ENCODE measurements at places on chromosomes 6 and 20. TPM values are rescaled to one million over a fixed set of nuclear protein-coding genes. Genes with fewer than 3 reads are reported as not detected.

SYCP2L gene
- total RNA-seq, result 1.1 TPM

CHMP4B gene
- 79.2 TPM for total RNA-seq

PI16 gene
- 51.4 TPM for total RNA-seq

ENPP3 gene
- 0.48 TPM for total RNA-seq

MLN gene
- total RNA-seq, result not detected

- no peak for DNase-seq
Observed at GRCh38 chr20:20286061-20286460, 81.8 kb upstream of the INSM1 start.

DNA sequence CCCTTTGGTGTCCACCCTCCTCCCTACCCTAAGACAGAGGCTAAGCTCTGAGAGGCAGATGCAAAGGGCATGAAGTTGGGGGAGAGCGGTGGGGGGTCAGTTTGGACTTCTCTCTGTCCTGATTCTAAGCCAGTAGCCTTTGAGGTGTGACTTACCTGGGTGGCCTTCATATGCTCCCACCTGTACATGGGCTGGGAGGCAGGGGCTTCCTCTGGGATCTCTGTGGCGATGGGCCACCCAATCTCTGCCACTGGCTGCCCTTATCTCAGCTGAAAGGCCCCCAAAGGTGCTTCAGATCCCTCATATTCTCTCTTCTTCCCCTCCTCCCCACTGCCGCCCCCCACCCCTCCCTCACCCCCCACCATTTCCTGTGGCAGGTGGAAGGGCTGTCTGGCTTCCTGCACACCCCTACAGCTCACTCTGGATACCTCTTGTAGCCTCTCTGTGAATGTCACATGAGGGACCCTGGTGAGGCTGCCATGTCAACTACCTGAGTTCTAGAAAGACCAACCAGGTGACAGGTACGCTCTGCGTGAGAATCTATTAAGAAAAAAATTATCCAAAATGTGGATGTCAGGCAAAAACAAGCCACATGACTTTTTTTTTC lies 34.0 kb downstream of the PNLDC1 start:
- DNase-seq, result no peak

GRCh38 chr20:62047666-62048345 lies 17.9 kb downstream of the TAF4 start:
- peak; percentile 70 for DNase-seq

DNA sequence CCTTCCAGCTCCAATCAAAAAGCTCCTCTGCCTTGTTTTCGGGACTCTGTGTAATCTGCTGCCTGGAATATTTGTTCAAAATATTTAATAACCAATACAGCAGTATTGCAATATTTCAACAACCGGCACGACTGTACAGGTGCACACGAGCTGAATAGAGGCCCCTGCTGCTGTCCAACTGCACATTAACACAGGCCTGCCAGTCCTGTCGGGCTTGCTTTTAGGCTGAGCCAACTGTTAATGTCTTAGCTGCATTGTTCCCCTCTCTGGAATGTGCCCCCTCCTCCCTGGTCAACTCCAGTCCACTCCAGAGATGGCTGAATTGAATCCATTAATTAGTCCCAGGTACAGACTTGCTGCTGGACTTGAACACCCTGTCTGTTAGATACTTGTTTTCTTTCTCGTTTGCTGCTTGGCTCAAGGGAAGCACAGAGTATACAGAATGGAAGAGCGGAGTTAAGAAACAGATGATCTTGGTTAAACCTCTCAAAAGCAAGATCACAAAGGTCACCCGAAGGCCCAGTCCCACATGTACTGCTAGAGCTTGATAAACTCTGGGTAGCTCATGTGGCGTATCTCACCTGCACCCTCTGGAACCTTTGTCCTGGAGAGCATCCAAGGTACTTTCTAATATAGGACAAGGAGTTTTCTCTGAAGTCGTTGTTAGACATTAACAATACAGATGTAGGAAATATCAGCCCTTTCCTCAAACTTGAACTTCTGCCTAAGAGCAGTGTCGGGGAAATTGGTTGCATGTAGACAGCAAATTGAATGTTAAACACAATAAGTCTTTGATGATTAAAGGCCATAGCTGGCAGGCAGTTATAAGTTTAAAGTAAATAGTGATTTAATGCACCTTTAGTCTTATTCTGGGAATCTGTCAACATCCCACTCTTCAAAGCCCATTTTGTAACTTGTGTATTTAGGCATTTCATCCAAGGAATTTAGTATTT lies 31.9 kb downstream of the SHLD1 start:
- DNase-seq, result no peak

DNA sequence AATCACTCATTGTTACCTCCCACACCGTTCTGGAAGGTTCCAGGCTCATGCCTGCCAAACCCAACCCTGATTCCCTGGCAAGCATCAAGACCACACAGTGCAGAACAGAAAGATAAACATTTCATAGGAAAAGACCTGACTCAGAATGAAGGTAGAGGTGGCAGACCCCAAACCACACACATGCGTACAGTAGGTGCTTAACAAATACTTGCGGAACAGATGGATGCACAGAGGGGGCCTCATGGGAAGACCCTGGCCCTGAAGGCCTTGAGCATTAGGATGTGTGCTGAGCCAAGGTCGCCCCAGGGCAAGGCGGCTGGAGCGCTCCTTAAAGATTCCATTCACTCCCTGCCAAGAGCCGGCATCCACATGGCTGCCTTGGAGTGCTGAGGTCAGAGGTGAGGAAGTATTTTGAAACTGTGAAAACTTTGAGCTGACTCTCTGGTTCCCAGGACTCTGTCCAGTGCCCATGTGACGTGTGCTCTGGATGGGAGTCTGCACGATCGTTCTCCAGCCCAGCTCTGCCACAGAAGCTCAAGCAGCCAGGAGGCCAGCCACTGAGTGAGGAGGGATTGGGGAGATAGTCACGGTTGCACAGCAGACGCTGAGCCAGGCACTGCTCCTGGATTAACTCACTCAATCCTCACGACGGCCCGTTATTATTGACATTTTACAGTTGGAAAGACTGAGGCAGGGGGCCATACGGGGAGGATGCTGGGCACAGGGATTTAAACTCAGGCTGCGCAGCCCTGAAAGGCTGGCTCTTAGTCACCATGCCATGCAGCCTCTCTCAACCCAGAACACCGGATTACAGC lies 65.5 kb upstream of the AFDN start:
- peak; percentile 85 for DNase-seq

GRCh38 chr6:134495203-134495889 lies 177.4 kb upstream of the SGK1 start:
- DNase-seq, result no peak

DNA sequence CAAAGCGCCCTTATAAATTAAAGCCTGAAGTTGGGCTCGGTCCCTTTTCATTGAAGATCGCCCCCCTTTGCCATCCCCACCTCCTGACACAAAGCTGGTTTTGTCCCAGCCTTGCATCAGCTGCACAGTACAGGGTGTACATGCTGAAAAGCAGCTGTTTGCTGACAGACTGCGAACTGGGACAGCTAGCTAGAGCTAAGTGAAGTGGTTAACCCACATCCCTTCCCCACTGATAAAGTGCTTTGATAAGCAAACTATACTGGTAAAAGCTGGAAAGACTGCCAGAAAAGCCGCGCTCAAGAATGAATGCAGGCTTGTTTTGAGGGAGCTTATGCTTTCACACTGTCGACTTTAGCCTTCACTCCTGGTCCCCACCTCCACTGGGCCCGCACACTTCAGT lies 207.3 kb downstream of the GMDS start:
- no peak for DNase-seq

DNA sequence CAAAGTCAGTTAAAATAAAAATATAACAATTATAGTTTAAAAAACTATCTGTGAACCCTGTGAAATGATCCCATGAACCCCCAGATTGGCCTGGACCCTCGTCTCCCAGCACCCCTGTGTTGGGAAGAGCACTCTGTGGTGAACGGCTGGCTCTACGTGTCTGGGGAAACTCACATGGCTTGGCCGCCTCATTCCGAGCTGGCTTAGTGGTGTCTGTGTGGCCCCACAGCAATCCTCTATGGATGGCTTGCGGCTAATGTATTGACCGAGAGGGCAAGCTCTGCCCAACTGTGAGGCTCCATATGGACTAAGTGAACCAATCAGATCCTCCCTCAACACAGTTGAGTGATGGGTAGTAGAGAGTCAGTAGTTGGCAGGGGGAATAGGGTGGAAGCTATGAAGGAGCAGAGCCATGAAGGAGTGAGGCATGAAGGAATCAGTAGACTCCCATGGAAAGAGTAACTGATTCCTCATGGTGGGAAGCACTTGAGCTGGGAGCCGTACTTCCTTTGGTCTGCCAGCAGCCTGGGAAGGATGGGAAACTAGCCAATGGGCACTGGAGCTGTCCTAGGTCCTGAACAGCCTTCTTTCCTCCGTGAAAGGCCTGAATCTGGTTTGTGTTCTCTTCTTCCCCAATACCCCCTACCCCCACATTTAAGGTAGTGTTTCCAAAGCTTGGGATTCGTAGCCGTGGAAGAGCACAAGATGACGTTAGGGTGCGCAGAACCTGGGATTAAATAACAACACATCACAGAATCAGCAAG lies 21.6 kb upstream of the ZNF831 start:
- DNase-seq, result no peak

GRCh38 chr20:38612751-38613515 lies 11.3 kb downstream of the ARHGAP40 start:
- DNase-seq, result no peak

GRCh38 chr20:50690650-50691572 lies at the start of gene RIPOR3:
Gene RIPOR3, minus strand, starts transcription at chr20:50691542. Its CDS starts 414 bp downstream, at chr20:50691128.
- DNase-seq, result peak; percentile 82
